ENCODE measurements at places on chromosomes 12 and 14.

- DNase-seq, result no peak
Measured at GRCh38 chr14:100297320-100298300, 8.6 kb downstream of the SLC25A29 start.

- no peak for DNase-seq
Measured at GRCh38 chr14:88831284-88831683, 6.8 kb downstream of the TTC8 start.

DNA sequence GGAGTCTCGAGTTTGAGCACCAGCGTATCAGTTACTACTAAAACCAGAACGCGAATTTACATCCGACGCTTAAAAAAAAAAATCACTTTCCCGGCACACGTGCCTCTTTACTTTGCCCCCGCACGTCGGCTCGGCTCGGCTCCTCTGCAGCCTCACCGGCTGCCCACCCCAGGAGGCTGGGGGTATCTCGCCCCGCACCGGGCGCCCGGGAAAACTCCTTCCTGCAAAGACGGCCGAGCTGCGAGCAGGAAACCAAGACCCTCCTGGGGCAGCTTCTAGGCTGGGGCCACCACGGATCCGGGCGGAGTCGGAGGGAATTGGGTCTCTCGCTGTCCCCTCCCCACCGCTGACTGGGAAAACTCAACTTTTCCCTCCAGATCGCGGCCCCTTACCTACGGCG, 610 bp downstream of the VSIG10 start:
- peak; percentile 49 for DNase-seq

- no peak for DNase-seq
Measured at GRCh38 chr12:20044351-20044750, 324.0 kb upstream of the PDE3A start.

DNA sequence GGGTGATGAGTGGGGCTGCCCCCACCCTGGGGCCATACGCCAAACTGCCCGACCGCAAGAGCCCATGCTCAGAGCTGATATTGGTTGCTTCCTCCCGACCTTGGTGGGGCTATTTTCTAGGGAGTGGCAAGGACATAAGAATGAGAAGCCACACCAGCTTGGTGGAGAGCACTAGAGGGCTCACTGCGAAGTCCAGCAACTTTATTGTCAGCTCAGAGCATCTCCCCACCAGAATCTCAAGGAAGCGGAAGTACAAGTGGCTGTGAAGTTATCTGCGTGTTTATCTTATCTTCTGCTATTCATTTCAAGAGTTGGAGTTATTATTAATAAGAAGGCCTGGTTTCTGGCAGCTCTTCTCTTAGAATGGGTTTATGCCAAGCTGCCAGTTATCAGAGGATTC, 4.9 kb upstream of the PLXNC1 start:
- DNase-seq, result no peak

DNA sequence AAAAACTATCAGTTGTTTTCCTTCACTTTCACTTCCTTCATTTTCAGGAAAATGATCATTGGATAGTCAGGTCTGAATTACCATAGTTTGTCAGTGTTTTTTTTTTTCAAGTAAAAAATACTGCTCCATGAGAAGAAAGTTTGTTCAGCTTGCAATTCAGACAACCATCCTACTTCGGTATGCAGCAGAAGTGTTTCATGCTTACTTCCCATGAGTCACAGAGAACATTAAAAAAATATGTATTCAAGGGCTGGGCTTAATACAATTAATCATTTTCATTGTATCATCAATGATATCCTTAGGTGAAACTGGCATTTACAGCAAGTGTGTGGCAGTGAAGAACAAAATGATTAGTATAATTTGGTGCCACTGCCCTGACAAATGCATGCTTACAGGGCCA, 21.6 kb downstream of the PYM1 start:
- no peak for DNase-seq

- peak; percentile 74 for DNase-seq
Measured at GRCh38 chr14:96362071-96362964, 823 bp downstream of the ATG2B start.

DNA sequence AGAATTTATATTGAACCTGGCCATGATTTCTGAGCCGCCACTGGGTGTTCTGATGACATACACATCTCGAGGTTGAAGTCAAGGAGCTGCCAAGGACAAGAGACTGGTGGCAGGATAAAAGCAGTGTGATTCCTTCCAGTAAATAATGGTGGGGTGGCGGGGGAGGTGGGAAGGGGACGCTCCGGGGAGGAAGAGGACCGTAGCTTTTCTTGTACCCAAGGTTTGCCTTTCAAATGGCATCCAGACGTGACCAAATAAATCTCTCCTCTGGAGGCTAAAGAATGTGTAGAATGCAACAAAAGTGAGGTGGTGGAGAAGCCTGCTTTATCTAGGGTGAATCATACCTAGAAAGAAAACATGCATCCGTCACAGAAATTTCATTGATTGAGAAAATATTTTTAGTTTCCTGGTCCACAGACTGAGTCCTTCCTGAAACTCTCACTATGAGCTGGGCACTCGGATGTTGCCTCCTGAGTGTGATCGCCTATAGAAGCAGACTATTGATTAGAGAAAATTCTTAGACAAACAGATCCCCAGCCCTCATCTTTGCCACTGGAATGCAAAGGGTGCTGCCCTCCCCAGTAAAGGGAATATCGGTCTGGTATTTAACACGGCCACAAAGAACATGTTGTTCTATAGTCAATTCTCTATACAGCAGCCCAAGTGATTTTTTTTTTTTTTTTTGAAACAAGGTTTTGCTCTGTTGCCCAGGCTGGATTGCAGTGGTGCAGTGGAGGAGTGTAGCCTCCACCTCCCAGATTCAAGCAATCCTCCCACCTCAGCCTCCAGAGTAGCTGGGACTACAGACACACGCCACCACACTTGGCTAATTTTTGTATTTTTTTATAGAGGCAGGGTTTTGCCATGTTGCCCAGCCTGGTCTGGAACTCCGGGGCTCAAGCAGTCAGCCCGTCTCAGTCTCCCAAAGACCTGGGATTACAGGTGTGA, 112.1 kb downstream of the DPF3 start:
- DNase-seq, result no peak

- no peak for DNase-seq
Measured at GRCh38 chr12:13156277-13156676, 40.2 kb upstream of the EMP1 start.

DNA sequence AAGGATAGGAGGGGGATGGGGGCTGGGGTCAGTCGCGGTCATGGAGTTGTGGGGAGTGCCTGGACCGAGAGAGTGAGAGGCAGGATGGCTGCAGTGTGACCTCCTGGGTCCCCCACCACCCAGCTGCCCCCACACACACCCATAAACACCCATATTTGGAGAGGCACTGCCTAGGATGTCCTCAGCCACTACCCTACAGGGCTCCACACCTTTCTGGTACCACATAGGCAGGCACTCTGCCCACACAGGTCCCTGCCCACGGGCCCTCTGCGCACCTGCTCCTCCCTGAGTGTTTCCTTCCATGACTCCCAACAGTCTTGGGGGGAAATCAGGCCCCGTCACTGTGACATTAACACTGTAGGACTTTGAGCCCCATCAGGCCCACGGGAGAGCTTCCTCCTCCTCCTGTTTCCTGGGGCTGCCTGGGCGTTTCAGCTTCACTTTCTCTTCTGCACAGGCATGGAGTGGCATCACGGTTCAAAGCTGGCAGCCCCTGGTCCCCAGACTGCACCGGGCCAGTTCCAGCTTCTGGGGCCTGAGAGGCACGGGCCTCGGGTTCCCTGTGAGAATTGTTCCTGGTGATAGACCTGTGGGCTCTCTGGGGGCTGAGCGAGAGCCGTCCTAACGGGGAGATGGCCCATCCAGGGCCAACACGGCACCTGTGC, 207.0 kb upstream of the C14orf180 start:
- no peak for DNase-seq

GRCh38 chr12:11678781-11679180, 29.3 kb downstream of the ETV6 start:
- no peak for DNase-seq

DNA sequence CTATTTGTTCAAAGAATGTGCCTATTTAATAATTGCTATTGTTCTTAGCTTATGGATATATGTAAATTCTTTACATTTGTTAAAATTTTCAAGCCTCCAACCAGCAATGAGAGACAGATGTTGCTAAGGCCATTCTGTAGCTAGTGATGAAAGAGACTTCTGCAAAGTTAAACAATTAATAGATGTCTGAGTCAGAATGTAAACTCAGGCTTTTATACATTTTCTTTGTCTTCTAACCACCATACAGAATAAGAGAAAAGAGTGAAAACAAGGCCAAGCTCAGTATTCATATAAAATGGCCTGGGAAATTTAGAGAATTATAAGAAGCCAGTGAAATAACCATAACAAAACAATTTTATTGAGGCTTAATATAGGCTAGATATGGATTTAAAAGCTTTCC, 1102.3 kb upstream of the SEL1L start:
- DNase-seq, result no peak

DNA sequence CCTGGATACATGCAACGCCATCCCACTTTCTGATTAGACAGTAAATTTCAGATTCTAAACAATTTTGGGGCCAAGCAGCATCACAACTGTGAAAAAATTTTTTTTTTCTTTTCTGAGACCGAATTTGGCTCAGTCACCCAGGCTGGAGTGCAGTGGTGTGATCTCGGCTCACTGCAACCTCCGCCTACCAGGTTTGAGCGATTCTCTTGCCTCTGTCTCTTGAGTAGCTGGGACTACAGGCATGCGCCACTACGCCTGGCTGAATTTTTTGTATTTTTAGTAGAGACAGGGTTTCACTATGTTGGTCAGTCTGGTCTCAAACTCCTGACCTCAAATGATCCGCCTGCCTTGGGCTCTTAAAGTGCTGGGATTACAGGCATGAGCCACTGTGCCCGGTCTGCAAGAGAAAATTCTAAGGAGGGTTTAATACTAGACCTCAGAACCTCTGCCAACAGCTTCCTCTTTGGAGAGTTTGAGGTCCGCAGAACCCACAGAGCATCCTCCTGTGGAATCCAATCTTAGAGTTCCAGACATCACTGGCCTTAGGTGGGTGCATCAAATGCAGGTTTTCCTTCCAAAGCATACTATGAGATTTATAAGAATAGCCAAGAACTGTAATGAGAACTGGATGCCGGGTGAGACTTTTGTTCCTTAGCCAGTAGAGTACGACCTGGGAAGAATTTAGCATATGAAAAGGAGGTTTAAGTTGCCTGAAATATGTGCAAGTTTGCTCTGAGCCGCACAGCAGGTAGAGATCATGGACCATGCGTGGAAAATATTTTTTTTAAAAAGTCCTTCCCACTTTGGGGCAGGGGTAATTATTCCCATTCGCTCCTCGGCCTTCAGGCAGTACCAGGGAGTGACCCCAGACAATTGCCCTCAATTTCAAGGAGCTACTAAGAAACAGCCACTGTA, 7.8 kb upstream of the PHC1 start:
- DNase-seq, result no peak

Measured in NCI-H524 (cell line).